Posterior vena cava (tissue), 2 donors: ENCODE measurements at places on chromosomes 2 and 18.

- no peak for DNase-seq
Measured at GRCh38 chr2:12554224-12555011, 162.3 kb upstream of the TRIB2 start.

- DNase-seq: no peak
Measured at GRCh38 chr2:125874564-125874963, 781.4 kb upstream of the GYPC start.

DNA sequence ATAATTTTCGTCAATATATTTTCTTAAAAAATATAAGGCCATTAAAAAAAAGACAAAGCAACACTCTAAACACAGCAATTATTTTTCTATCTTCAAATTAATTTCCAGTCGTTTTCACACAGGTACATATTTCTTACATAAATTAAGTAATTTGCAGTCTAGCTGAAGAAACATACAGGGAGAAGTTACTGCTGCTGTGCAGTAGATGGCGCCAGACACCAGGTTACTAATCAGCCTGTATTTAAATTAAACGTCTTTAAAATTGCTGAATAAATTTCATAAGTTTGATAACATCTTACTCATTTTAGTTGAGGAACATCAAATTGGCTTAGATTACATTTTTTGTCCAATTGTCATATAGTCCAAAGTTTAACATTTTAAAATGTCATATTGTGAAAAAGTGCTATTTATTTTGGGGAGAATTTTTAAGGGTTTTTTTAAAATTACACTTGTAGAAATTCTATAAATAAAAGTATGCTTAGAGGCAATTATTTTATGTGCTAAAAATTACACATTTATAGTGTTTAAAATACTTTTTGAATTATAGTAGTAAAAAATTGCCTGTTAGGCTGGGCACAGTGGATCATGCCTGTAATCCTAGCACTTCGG lies 88.4 kb downstream of the PMAIP1 start:
- DNase-seq: no peak

GRCh38 chr2:84846741-84847142 lies 34.1 kb downstream of the TRABD2A start:
- no peak for DNase-seq

DNA sequence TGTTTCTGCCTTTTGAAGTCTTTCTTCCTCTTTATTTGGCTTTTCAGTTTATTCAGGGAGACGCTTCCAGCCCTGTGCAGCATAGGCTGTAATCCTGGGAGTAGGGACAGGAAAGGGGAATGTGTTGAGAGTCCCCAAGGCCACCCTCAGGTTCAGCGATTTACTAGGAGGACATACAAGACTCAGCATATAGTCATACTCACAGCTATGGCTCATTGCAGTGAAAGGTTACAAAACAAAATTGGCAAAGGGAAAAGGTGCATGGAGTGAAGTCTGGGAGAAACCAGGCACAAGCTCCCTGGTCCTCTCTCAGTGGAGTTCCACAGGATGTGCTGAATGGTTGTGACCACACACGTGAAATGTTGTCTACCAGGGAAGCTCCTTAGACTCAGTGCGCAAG lies 49.6 kb upstream of the ZNF638 start:
- no peak for DNase-seq

DNA sequence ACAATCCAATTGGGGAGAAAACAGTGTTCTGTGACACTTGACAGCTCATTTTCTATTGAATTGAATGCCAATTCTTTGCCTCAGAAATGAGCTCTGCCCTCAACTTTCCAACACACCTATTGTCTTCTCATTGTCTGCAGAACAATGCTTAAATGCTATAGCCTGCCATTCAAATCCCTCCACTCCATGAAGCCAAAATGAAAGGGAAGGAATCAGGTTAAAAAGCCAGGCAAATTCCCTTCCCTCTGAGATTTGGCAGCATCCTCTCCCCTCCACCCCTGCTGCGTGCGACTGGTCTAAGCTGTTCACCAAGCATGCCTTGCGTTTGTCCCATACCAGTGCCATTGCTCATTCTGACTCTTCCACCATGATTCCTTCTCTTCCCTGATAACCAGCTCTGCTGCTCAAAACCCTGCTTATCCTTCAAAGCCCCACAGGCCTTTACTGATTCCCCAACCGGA lies 32.4 kb upstream of the TMEM131 start:
- DNase-seq: no peak

GRCh38 chr18:62281684-62282083 lies 43.4 kb upstream of the TNFRSF11A start:
- no peak for DNase-seq
